ENCODE measurements at places on chromosomes 1 and 21.

DNA sequence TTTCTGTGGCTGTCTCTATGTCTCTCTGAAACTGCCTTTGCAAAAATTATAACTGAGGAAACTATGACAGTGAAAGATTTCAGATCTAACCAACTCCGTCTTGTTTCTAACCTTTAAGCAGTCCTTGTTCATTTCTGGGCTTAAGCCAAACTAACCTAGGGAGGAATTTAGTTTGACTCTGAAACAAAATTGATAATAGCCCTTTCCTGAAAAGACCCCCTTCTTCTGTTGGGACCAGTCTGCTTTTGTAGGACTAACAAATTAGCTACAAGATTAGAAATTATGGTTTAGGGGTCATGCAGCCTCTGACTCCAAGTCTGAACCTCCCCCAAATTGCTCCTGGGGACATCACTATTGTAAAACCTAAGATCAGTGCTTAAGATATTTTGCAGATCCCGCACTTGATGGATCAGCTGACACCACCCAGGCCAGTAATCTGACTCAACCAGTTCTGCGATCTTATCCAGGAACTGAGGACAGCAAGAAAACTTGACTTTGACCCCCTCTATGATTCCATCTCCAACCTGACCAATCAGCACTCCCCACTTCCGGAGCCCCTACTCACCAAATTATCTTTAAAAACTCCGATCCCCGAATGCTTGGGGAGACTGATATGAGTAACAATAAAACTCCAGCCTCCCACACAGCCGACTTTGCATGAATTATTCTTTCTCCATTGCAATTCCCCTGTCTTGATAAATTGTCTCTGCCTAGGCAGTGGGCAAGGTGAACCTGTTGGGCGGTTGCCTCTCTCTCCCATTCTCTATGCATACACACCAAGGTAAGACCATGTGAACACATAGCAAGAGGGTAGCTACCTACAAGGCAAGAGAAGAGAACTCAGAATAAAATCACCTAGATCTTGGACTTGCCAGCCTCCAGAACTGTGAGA lies 11.1 kb upstream of the TRIM63 start:
- DNase-seq, result no peak

DNA sequence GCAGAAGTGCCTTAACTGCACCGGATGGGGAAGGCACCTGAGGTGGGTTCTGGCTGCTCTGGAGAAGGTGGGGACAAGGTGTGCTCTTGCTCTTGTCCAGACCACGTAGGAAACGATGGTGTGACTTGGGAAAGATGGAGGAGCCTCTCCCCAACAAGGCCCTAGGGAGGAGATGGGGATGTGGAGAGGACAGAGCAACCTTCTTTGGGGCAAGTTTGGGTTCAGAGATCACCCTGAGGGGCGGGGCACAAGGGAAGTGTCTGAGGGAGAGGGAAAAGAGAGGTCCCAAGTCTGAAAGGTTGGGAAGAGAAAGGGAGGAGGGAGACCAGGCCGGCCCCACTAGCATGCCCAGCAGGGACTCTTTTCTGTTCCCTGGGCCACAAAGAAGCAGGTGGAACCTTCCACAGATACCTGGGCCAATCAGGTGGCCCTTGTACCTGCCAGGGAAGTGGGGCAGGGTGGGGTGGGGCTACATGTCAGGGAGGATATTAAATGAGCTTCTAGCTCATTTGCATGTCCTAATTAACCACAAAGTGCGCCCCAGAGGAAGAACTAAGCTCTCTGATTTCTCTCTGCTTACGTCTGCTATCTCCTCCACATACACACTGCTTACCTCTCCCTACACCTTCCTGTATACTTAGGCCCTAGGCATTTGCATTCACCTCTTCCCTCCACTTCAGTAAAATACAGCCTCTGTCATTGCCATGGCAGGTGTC lies 15.9 kb downstream of the INKA2 start:
- no peak for DNase-seq

- no peak for DNase-seq
These were observed 356.2 kb downstream of the KCTD3 start for GRCh38 chr1:215923129-215923824.

DNA sequence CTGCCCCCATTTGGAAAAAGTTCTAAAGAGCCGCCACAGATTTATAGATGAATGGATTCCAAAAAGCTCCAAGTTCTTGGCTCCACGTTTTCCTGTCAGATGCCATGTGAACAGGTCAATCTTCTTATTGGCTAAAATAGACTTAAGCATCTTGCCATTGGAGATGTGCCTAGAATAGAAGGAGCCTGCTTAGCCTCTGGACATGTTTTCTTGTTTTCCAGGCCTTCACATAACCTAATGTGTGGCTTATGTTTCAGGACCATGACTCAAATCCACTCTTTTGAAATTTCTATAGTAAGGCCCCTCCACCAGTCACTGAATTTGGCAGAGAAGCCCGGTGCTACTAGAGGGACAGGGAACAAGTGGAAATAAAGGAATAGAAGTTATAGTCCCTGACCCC lies 31.5 kb downstream of the PHC2 start:
- no peak for DNase-seq

GRCh38 chr1:75786901-75787493 lies 941 bp downstream of the RABGGTB start:
- DNase-seq, result no peak

- no peak for DNase-seq
These were observed 9.2 kb upstream of the NGF start for GRCh38 chr1:115347282-115347681.

- DNase-seq, result no peak
These were observed 260.3 kb downstream of the GRIK3 start for GRCh38 chr1:36773827-36774541.

GRCh38 chr1:234072793-234073192 lies 168.3 kb downstream of the SLC35F3 start:
- no peak for DNase-seq

- DNase-seq, result no peak
These were observed 55.5 kb downstream of the TGFBR3 start for GRCh38 chr1:91830242-91831131.

DNA sequence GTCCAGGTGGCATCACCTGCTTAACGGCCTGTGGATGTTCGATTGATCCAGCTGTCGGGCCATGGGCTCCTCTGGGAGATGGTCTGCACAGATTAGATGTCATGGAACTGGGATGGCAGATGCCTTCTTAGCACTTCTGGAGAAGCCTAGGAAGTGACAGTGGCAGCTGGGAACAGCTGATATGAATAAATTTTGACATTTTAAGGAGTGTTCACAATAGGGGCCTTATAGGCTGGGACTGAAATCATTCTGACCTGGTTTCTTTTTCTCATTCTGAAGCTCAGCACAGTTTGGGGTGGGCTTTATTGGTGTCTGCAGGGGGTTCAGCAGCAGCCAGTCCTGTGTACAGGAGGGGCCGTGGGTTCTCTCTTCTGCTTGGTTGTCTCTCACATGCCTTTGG lies 175.3 kb downstream of the CACNA1E start:
- no peak for DNase-seq

GRCh38 chr1:224929335-224930237 lies at the start of gene DNAH14:
Gene DNAH14 (plus strand): TSS chr1:224929675. CDS start chr1:224952703, 23,028 bp downstream.
- DNase-seq, result no peak

- DNase-seq, result no peak
These were observed 132.9 kb downstream of the PTPRU start for GRCh38 chr1:29368936-29369932.

GRCh38 chr1:109770331-109771095 lies 6.8 kb upstream of the EPS8L3 start:
- DNase-seq, result no peak

DNA sequence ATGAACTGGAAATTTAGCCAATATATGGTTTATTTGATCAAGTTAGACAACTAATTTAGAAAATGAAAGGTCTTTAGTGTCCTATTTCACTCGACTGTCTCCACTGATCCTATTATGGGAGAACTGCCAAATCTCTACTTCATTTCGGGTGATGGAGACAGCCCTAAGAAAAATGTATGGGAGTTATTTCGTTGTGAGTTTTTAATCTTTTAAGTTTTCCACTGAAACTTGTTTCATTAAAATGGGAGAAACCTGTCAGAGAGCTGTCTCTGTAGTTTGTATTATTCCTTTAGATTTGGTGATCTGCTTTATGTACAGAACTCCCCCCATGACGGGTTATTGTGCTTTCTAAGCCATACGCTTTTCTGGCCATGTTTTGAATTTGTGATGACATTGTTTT lies 899.7 kb downstream of the ADGRL2 start:
- no peak for DNase-seq

DNA sequence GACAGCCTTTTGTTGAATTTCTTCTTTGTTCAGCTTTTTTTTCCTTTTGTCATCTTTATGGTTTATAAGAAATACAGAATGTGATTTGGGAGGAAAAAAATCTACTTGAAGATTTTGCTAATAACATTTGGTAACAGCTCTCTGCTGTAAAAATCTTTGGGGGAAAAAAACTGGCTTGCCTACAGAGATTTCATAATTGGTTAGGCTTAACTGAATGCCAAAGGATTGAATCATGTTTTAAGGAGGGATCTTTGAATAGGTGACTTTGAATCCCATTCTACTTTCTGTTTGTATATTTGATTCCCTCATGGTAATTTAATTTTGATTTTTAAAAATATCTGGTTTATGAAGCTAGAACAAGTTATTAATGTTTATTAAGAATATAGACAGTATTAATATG lies 3.2 kb downstream of the BTF3L4 start:
- no peak for DNase-seq

GRCh38 chr21:42925114-42925926 lies at the start of gene ERVH48-1:
Gene ERVH48-1 (minus strand): TSS chr21:42925630. CDS start chr21:42919006, 6,624 bp downstream.
- no peak for DNase-seq

- no peak for DNase-seq
These were observed 80.0 kb downstream of the VWA5B1 start for GRCh38 chr1:20370698-20371097.

DNA sequence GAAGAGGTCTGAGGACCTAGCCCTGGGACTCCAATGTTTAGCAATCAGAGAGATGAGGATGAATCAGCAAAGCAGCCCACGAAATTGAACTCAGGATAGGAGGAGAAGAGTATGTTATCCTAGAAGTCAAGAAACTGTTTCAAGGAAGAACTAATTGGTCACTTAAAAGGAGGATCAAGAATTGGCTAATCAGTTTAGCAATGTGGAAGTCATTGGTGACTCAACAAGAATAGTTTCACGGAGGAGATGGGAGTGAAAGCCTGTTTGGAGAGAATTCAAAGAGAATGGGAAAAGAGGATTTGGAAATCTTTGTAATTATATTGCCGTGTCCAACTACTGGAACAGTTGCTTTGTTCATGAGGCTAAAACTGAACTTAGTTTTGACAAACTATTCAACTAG lies 7.4 kb downstream of the HMCN1 start:
- DNase-seq, result no peak

DNA sequence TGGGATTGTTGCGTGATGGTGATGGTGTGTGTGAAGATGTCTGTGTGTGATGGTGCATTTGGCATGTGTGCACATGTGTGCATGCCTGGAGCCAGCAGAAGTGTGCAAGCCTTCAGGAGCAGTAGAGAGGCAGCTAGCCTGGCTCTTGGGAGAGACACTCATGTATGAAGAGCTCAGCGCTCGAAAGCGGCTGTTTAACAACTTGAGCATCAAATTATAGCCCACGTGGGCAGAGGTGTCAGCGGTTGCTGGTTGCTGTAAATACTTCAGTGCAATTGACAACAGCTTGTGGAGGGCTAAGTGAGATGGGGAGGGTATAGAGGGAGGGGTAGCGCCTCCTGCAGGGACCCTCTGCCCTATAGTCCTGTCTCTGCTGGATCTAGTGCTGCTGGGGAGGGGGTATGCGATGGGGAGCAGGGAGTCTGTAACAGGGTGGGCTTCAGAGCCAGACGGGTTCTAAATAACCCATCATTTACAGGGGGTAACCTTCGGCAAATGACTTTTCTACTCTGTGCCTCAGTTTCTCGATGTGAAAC lies 21.5 kb downstream of the FOXD2 start:
- DNase-seq, result no peak

DNA sequence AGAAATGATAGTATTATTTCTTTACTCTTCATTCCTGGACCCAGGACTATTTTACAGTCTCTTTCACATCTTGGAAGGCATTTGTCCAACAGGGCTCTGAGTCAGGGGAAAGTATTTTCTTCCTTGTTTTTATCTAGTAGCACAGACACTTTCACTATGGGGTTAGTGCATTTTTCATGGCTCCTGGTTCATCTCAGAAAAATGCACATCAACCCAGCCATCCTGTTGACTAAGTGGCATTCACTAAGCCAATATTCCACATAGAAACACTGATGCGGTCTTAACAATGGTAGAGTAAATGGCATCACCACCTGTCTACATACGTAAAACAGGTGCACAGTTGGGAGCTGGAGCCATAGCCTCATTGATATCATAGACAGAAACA lies 87.4 kb upstream of the C1orf21 start:
- no peak for DNase-seq

- no peak for DNase-seq
These were observed 47.0 kb upstream of the RBM15 start for GRCh38 chr1:110292031-110292741.

GRCh38 chr1:200048244-200048643 lies 20.7 kb downstream of the NR5A2 start:
- DNase-seq, result no peak

GRCh38 chr1:241225741-241226140 lies 131.3 kb downstream of the RGS7 start:
- DNase-seq, result no peak

- no peak for DNase-seq
These were observed 2.7 kb upstream of the FMO1 start for GRCh38 chr1:171245458-171246064.

DNA sequence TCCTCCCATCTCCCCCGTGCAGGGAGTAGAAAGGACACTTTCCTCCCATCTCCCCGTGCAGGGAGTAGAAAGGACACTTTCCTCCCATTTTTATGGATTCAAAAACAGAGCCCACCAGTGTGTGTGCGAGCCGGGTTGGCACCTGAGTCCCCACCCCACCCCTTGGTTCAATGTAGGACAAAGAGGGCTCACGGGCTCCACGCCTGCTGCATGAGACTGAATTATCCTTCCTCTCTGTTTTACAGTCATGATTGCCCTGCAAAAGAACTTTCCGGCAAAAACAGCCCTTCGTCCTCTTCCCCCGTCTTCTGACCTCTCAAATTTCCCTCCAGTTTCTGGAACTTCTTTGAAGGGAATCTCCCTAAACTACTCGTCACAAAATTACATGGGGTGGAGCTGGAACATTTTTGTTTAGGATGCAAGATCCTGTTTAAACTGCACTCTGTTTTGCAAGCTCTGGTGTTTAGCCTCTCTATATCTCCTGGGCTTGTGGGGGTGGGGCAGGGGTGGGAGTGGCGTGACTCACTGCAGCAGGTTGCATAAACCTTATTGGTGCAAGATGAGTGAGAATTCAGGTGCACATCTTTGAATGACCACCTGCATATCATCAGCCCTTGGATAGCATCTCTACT lies 99.8 kb downstream of the PSMG1 start:
- DNase-seq, result no peak

GRCh38 chr1:219239518-219239917 lies 65.8 kb downstream of the LYPLAL1 start:
- DNase-seq, result no peak
